ENCODE measurements at places on chromosomes 2 and 18.

- DNase-seq = no peak
These were observed 944.9 kb upstream of the ZEB2 start for GRCh38 chr2:145464866-145465265.

GRCh38 chr2:20361893-20362292, 11.2 kb upstream of the PUM2 start:
- no peak for DNase-seq

DNA sequence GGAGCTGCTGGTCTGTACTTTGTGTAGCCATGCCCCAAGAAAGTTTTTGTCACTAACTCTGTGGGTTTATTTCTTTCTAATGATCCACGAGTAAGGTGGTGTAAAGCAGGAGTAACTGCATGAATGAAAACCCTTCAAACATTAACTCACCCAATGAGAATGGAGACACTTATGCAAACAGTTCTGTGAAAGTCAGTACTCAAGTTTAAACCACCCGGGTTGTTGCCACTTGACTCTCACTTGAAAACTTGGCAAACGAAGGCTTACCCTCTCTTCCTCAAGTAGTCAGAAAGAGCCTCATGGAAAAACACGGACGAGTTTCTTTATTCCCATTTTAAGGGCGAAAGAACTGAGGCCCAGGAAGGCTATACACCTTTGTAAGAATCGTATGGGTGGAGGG, 117.5 kb downstream of the MMADHC start:
- no peak for DNase-seq

- DNase-seq = no peak
These were observed 6.5 kb downstream of the TMEM163 start for GRCh38 chr2:134712299-134712698.

DNA sequence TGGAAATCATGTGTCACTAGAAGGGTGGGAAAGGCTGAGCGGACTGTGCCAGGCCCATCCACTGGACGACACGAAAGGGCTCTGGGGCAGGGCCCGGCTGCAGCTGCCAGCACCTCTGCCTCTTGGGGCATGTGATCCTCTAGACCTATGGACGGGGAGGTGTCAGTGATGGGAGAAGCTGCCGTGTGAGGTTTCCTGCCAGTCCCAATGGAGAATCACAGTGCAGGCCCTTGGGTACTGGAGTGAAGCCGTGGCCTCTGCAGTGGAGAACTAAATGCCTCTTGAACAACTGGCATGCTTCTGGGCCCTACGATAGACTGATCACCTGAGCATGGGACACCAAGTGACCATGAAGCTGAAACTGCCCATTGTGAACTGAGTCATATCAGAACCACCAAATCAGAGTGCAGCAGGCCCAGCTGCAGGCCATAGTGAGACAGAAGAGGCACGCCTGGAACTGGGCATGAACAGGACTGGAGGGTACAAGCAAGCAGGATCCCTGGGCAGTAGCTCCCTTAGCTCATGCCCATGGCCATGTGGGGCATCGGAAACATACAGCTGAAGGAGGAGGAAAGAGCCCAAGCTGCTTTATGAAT, 18.8 kb upstream of the RHOB start:
- no peak for DNase-seq

- DNase-seq = no peak
These were observed 130.5 kb downstream of the LPIN1 start for GRCh38 chr2:11876889-11877288.

GRCh38 chr2:234710587-234710986, 213.7 kb upstream of the ARL4C start:
- DNase-seq = no peak

- DNase-seq = peak; percentile 63
These were observed 87.3 kb upstream of the RMDN2 start for GRCh38 chr2:37837628-37838328.

- DNase-seq = no peak
These were observed 69.1 kb downstream of the PDK1 start for GRCh38 chr2:172624996-172625395.

GRCh38 chr2:57597940-57598339, 448.7 kb upstream of the VRK2 start:
- DNase-seq = no peak

- DNase-seq = no peak
These were observed 194.8 kb upstream of the DOK6 start for GRCh38 chr18:69205925-69206324.

DNA sequence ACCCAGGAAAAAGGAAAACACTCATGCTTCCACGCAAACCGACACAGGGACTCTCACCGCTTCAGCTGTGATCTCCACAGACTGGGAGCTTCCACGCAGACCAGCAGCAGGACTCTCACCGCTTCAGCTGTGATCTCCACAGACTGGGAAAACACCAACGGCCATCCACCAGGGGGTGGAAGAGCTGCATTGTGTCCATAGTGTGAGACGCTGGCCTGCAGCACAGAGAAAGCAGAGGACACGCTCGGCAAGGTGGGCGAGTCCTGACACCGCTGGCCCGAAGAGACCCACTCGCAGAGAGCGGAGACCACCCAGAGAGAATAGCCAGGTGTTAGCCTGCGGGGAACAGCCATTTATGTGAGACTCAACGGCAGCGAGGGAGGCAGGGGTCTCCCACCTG, 42.5 kb upstream of the NFATC1 start:
- peak; percentile 1 for DNase-seq

DNA sequence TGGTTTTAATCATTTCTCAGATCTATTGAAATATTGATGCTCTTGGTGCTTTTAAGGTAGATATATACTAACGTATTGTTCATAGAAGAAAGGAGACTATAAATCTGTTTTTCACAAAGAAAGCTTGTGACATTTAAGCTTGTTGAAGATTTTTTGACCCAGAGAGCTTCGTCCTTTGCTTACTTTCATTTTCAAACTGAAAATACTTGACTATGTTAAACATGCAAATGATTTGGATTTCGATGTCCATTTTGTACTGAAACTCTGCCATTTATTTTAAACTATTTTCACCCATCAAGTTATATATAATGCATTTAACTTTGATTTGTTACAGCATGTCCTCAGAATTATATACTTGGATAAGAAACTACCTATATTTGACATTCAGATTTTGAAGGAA, 85.2 kb downstream of the SLC4A10 start:
- no peak for DNase-seq

GRCh38 chr18:9771977-9772660, 64.0 kb downstream of the RAB31 start:
- DNase-seq = no peak

DNA sequence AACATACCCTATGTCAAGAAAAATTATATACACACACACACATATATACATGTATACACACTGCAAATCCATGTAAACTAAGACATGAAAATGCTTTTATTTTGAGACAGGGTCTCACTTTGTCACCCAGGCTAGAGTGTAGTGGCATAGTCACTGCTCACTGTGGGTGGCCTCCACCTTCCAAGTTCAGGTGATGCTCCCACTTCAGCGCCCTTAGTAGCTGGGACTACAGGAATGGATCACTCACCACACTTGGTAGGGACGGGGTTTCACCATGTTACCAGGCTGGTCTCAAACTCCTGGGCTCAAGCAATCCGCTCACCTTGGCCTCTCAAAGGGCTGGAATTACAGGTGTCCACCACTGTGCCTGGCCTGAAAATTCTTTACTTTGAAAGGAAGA, 617.6 kb downstream of the NYAP2 start:
- no peak for DNase-seq

- no peak for DNase-seq
These were observed 759.4 kb downstream of the ADCYAP1 start for GRCh38 chr18:1663879-1664705.

GRCh38 chr2:65443509-65444186, 11.2 kb upstream of the SPRED2 start:
- DNase-seq = no peak

GRCh38 chr2:218859556-218859987, at the start of gene WNT6:
Gene WNT6 (plus strand): TSS chr2:218859805. CDS start chr2:218860038, 233 bp downstream.
- no peak for DNase-seq

DNA sequence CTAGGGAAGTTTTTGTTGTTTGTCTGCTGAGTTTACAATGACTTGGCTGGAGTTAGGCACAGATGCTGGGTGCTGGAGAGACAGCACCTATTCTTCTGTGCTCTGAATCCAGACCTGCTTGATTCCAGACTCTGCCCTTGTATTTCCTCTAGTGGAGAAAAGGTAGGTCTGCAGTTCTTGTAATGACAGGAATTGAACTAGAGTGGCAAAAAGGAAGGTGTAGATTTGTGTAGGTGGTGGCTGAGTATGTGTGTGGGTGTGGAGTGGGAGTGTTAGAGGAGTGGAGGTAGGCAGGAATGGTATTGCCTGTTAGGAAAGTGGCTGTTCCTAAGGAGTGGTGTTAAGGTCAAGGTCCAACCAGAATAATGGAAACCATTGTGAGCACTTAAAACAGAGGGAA, 71.9 kb upstream of the LYPD6 start:
- no peak for DNase-seq

- DNase-seq = peak; percentile 65
These were observed 901 bp downstream of the ICA1L start for GRCh38 chr2:202870431-202871299.

DNA sequence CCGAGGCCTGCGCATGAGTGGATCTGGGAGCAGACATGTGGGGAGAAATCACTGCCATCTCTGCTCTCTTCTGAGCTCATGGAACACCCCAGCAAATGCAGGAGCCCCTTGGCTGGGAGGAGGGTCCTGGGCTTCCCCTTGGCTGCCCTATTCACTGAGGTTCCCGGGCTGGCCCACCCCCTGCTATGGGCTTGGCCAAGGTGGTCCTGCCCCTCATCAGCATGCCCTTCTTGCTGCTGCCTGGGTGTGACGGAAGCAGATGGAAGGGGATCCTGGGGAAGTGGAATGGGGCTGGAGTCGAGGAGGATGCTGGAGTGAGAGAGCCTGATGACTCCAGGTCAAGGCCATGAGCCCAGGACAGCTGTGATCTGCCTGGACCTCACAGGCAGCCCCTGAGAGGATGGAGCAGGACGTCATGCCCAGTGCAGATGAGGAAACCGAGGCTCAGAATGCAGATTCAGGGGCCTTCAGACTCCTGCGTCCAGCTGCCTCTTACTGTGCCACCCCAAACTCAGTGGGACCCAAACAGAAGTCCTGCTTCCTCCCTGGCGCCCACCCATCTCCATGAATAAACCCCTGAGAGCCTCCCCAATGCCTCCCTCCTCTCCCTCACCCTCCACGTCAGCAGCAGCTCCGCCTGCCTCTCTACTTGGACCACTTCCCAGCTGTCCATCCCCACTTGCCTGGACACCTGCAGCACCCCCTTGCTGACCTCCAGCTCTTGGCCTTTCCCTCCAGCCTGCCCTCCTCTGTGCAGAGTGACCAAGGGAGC, 4.0 kb downstream of the SNED1 start:
- DNase-seq = no peak

DNA sequence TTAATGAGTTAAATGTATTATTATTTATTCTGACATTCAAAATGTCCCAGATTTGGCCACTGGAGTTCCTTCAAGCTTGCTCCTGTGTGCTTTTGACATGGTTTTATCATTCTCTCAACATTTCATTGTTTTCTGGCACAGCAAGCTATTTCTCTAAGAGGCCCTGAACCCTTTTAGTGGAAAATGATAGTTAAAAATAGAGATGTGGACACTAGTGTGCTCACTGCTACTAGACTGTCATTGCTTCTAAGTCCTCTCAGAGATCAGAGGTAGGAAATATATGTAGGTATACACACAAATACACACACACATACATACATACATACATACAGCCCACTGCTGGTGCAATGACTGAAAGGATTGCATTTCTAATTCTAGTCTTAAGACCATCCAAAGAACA, 25.5 kb downstream of the WDPCP start:
- no peak for DNase-seq

DNA sequence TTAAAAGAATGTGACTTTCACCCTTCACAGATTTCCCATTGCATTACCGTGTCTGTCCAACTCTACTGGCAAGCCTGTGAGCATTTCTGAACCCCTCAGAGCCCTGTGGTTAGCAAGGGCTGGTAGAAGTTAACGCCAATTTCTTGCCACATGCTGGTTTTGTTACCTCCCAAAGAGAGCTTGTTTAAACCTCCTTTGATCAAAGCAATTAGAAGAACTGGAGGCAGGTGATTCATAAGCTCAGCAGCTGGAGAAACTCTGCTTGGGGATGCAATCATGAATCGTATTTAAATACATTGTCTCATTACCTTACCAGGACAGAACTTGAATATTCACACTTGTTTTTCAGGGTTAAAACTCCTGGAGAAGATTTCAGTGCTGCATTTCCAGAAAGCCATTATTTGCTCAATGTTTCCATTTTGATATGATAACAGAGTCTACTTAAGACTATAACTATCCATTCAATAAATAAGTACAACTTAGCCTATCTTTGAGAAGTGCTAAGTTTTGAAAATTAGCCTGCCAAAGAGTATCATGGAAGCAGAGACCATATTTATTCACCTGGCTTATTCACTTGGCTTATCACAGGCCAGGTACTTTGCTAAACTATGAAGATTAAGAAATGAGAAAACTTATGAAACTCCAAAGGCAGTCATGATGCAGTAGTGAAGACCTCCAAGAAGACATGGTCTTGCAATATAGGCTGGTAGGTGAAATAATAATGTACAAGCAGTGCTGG, 292.8 kb downstream of the INSIG2 start:
- no peak for DNase-seq

DNA sequence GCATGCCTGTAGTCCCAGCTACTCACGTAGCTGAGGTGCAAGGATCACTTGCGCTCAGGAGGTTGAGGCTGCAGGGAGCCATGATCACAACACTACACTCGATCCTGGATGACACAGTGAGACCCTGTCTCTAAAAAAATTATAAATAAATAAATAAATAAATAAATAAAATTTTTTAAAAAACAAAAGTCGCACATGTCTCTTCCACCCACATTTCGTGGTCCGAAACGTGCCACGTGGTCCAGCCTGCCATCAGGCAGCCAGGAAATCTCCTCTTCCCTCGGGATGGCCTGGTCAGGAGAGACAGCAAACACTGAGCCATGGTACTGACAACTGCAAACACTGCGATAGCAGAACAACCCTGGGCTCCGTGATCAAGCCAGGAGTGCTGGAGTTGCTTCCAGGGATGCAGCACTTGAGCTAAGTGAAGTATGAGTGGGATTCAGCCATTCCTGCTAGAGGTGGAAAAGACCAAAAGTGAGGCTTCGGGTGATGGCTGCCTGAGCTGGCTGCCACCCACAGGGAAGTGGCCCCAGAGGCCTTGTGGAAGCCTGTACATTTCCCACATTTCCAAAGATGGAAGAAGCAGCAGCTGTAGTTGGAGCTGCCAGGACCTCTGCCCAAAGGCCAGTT, 193.1 kb downstream of the SMAD2 start:
- DNase-seq = no peak

DNA sequence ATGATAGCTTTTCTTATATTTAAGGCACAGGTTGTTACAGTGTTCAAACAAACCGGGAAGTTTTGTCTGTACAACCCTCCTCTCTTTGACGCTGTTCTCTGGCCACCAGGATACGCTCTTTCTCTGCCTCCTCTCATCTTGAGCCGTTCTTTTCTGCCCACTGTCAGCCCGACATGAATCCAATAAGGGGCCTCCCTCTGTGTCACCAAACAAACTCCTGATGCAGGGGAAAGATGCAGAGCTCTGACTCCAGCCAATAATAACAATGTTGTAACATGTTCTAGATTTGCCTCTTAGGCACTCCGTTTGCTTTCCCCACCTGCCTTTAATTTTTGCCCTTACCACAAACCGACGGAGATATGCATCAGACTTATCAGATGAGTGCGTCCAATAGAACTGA, 449.3 kb downstream of the SLC4A3 start:
- DNase-seq = no peak

GRCh38 chr2:112256654-112257053, 1.8 kb upstream of the ZC3H8 start:
- DNase-seq = no peak
